Activated CD4-positive, alpha-beta memory T cell treated with anti-CD3 and anti-CD28 coated beads for 36 hours (primary cell): ENCODE measurements at places on chromosomes 6 and 20. TPM values are rescaled to one million over a fixed set of nuclear protein-coding genes. Genes with fewer than 3 reads are reported as not detected.

Gene MYT1
- total RNA-seq = not detected

DNA sequence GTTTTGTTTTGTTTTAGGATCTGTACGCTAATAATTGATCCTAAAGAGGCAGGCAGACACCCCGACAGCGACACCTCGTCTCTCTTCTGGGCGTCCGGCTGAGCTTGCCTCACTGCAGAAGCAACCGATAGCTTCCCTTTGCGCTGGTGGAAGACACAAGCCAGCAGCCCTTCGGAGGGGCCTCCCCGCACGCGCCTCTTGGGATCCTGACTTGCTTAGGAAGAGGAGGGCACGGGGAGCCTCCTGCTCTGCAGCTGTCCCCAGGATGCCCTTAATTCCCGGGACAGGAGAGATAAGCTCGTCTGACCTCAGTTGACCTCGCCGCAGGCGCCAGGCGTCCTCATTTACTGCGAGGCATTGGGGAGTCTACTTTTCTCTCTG is 94.0 kb downstream of the CD83 start:
- DNase-seq = no peak

Gene CST1
- total RNA-seq = not detected

- DNase-seq = peak; percentile 84
These were observed 81.9 kb upstream of the E2F3 start for GRCh38 chr6:20319520-20320357.

DNA sequence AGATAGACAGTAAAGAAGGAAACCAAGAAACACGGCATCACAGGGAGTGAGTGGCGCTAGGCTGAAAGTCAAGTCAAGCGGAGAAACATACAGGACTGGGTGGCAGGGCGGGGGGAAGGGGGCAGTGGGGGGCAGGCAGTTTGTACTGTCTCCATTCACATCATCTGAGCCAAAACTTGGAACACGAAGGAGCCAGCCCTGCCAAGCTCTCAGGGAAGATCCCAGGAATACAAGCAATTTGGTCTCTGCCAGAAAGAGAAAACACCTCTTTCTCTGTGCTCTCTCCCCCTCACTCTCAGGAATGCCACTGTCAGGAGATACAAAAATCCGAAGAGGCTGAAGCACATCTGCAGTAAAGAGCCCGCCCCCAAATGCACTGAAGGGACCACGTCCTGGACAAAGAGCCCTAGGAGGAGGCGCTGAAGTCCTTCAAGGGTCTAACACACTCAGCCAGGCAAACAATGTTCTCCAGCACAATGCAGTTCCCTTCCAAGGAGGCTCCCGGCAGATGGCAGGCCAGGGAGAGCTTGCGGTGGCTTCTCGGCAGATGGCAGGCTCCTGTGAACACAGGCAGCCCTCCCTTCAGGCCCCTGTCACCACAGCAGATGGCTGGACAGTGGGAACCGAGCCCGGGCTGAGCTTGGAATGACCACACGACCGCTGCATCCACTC is 90.0 kb downstream of the ATP9A start:
- DNase-seq = no peak

Gene SEMG1
- total RNA-seq = not detected

- no peak for DNase-seq
These were observed 228.7 kb downstream of the DOK5 start for GRCh38 chr20:54704032-54704635.

DNA sequence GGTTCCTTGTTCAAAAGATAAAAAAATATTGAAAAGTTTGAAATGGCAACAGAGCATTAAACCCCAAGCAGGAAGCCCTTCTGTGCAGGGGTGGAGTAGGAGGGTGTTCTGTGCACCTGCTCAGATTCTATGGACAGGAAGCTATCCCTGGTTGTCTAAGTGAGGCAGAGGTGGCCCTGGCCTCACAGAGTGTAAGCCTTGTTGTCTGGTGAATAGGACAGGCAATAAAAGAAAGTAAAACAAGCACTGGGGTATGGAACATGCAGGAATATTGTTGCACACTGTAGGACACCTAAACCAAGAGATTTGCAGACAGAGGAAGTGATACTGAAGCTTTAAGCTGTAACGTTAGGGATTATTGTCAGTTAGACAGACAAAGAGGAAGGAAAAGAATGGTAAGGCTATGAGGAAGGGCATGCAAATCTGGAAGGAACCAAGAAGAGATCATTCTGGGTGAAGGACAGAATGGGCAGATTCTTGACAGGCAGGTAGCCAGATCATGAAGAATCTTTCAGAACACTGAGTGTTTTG is 66.8 kb downstream of the TBC1D7 start:
- DNase-seq = no peak

DNA sequence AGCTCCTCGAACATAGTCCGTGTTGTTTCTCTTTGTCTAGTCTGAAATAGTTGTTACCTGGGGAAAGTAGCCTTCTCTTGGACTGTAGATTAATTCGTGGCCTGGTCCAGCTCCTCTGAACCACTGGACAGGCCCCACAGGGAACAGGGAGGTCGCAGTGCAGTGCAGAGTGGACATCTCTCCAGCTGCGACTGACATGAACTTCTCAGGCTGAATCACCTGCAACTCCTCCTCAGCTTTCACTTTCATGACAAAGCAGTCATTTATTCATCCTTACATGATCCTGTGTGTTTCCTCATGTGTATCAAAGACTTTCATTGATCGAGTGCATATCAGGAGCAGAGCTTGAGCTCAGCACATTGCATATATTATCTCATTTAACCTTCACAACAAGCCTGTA is 19.1 kb upstream of the SIRPG start:
- no peak for DNase-seq

GRCh38 chr6:104526376-104526775 is 333.3 kb downstream of the HACE1 start:
- no peak for DNase-seq

- no peak for DNase-seq
These were observed 8.2 kb downstream of the NOTCH4 start for GRCh38 chr6:32215617-32216016.

GRCh38 chr6:157717340-157717748 is 105.7 kb upstream of the SNX9 start:
- DNase-seq = no peak

Gene STMND1
- total RNA-seq = not detected

Gene STMN3
- 17.3 TPM for total RNA-seq

Gene ADGB
- total RNA-seq = 0.56 TPM

GRCh38 chr6:36917541-36918193 is 31.9 kb downstream of the C6orf89 start:
- no peak for DNase-seq

Gene FABP7
- total RNA-seq = not detected

- no peak for DNase-seq
These were observed 22.6 kb downstream of the FERMT1 start for GRCh38 chr20:6100246-6100645.

DNA sequence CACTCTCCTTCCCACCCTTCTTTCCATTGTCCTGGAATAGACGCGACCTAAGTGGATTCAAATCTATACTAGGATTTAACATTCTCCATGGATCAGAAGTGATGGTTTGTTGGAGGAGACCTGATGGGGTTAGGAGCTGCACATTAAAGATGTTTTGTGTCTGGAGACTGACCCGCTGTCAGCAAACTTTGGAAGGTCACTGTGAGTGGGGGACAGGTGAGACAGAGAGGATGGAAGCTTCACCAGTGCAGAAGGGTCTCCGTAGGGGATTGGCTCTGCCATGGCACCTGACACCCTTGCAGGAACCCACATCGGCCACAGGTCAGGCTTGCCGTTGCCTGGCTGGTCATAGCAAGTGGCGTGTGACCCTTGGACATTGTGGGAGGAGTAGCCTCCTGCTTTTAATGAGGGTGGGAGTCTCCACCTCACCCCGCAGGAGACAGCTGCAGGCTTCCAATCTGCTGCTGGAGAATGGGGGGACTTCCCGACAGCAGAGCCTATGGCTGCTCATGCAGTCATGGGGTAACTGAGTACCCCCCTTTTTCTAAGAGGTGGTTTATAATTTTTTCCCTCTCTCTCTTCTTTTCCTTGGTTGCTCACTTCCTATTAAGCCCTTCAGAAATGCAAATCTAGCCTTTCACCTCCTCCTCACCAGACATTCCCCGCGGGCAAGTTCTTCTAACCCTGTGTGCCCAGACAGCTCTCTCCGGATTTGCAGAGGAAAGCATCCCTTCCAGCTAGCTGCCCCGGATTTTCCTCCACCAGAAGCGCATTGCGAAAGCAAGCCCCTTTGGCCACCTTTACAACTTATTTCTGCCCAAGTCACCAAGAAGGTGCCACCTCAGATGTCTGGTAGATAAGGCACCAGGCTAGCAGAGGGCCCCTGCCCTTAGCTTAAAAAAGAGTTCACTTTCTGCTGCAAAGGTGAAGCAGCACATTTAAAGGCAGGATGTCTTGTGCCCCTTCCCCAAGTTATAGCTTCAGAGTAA is 53.5 kb downstream of the DACT2 start:
- no peak for DNase-seq

- no peak for DNase-seq
These were observed 105.9 kb downstream of the CDKAL1 start for GRCh38 chr6:20640181-20640580.

DNA sequence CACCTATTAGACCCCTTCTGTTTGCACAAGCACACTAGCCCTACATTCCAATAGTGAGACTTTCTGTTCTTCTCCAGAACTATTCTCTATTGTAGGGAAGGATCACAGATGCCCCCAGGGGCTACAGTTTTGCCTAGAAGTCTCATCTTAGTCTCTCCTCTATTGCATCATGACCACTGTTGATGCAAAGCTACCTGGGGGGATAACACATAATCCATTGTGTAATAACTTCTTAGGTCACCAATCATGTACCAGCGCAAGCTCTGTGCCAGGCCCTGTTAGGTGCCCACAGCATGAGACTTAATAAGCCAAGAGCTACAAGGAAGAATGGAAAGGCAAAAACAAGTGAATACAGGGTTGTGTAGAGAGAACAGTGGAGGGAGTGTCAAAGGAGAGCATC is 98.1 kb upstream of the TNFAIP3 start:
- no peak for DNase-seq

- DNase-seq = no peak
These were observed 111.0 kb downstream of the PLCB4 start for GRCh38 chr20:9179867-9180266.

DNA sequence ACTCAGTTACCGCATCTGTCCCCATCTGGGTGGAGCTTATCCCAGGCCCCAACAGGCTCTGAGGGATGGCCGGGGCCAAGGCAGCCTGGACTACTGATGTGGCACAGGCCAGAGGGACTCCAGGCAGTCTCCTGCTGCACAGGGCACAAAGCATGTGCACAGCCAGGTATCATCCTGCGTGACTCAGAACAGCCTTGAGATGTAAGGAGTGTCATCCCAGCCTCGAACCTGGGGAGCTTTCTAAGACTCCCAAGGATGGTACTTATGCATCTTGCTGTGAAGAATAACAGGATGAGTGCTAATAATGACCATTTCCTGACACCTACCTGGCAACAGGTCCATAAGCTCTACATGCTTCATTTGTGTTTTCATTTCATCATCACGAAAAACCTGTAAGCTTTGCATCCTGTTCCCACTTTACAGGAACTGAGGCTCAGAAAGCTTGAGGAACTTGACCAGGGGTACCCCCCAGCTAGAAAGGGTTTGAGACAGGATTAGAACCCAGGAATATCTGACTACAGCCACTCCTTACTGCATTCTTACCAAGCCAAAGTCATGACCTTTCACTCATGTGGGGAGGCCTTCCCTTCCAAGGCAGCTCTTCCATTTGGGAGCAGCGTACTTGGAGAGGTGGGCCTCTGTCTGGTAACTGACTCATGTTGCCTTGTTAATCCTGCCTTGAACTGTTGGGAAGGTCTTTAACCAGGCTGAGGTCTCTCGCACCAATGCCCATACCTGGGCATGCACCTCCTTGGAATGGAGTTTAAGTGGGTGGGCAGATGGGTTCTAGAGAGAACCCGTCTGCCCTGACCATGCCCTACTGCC is 1.9 kb downstream of the TRIB3 start:
- no peak for DNase-seq

Gene MYBL2
- total RNA-seq = 81.3 TPM

DNA sequence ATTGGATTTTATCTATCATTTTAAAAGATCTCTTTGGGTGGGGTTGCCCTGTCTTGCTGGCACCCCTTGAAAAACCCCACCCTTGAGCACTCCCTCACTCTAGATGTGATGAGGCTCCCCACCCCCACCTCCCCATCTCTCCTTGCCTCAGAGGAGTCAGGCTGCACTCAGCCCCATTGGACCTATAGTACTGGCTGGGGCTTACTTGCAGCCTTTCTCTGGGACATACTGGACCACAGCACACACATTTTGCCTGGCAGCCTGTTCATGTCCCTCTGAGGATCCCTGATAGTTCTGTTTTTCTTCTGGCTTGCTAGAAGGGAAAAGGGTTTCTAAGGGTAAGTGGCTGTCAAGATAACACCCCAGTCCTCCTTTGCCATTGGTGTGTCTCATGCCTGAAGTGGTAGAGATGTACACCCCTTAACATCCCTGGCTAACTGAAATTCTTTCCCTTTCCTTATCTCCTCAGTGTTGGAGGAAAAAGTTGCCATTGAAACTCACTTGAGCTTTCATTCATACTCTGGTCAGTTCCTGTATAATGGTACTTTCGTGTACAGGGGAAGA is 553.4 kb upstream of the CITED2 start:
- no peak for DNase-seq

Gene NKAPL
- total RNA-seq = not detected

Gene RNF182
- total RNA-seq = not detected

GRCh38 chr6:36515844-36516243 is 31.4 kb downstream of the STK38 start:
- DNase-seq = no peak

Gene HIVEP2
- total RNA-seq = 24.3 TPM

DNA sequence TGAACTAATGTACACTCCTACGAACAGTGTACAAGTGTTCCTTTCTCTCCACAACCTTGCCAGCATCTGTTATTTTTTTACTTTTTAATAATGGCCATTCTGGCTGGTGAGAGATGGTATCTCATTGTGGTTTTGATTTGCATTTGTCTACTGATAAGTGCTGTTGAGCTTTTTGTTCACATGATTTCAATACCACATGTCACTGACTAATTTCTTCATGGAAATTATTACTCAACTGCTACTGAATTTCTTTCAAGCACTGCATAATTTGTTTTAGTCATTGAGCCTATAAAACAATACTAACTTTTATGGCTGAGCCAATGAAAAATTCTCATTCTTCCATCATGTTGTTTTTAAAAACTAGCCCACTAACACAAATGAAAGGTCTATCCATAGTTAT is 115.4 kb downstream of the FRK start:
- DNase-seq = no peak

- DNase-seq = peak; percentile 17
These were observed 165.1 kb downstream of the RALGAPA2 start for GRCh38 chr20:20547221-20547875.

DNA sequence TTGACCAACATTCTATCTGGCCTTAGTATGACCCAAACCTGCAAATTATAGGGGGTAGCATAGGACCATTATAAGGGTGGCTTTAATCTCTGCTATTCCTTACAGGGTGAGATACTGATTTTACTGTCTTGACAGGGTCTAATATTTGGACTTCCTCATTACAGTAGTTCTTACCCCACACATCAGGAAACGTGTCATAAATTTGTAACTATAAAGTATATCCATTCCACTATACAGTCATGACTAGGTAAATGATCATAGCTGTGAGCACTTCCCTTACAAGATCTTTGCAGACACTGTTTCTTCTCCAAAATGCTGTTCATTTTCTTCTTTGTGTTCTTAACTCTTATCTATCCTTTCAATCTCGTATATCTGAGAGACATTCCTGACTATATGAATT is 518.7 kb upstream of the RNF217 start:
- DNase-seq = no peak

- no peak for DNase-seq
These were observed 42.8 kb upstream of the FAM135A start for GRCh38 chr6:70370496-70370895.

GRCh38 chr6:43887906-43888683 is 118.1 kb downstream of the VEGFA start:
- no peak for DNase-seq

Gene LRP11
- 6.7 TPM for total RNA-seq

Gene SLC13A3
- total RNA-seq = not detected
